ENCODE measurements at places on chromosomes 2 and 18.

- DNase-seq, result no peak
Measured at GRCh38 chr2:48219234-48219554, 310.8 kb upstream of the STON1 start.

DNA sequence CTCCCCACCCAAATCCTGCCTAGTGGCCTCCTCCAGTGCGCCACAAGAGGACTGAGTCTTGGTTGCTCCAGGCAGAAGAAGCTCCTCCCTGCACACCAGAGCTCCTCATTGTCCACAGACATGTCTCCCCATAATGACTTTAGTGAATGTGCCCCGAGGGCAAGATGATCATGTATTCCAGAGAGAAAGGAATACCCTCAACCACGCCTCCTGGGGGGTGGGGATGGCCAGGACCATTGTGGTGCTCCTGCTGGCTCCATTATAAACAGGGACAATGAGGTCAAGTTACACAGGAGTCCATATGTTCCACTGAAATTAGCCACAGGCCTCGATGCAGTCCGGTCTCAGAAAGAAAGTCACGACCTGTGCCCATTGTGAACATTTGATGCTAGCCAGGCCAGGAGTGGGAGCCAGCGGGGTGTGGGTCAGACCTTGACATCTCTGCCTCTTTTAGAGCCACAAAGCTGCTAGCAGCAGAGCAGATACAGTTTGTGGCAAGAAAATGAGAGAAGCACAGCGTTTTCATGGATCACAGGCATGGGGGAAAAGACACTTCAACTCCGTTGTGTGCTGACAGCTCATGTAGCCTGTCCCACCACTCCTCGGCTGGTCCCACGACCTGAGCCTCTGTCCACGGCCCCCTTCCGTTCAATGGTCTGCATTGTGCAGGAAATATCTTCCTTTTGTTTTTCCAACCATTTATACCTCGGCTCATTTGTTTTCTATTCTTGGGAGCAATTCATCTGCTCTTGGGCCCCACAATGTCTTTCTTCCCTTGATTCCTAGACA lies 70.7 kb upstream of the FZD7 start:
- no peak for DNase-seq

- DNase-seq, result no peak
Measured at GRCh38 chr2:180473456-180473855, 466.4 kb upstream of the CWC22 start.

GRCh38 chr2:40093021-40093675 lies 314.1 kb upstream of the THUMPD2 start:
- DNase-seq, result no peak

- no peak for DNase-seq
Measured at GRCh38 chr2:105626212-105626965, 118.3 kb upstream of the NCK2 start.

- DNase-seq, result no peak
Measured at GRCh38 chr18:34985963-34986362, 55.2 kb upstream of the MAPRE2 start.

DNA sequence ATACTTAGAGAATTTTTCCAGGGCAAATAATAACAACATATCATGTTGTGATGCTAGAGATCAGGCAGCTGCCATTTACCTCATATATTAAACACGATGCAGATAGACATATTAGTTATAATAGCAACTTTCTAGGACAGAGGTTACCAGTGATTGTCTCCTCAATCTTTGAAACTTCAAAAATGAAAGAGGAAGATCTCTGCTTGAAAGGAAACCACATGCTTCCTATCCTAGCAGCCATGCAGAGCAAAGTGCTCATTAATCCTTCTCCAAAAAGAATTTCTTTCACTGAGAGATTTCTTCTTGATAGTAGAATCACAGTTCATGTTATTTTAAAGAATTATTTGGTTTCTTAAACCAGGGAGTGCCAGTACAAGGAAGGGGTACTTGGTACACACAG lies 317.2 kb downstream of the CPS1 start:
- DNase-seq, result no peak

- DNase-seq, result no peak
Measured at GRCh38 chr2:109439390-109439786, 174.4 kb downstream of the SEPTIN10 start.

GRCh38 chr2:108926561-108927380 lies 62.2 kb downstream of the EDAR start:
- DNase-seq, result no peak

- DNase-seq, result no peak
Measured at GRCh38 chr2:30425326-30425725, 21.7 kb upstream of the LCLAT1 start.

DNA sequence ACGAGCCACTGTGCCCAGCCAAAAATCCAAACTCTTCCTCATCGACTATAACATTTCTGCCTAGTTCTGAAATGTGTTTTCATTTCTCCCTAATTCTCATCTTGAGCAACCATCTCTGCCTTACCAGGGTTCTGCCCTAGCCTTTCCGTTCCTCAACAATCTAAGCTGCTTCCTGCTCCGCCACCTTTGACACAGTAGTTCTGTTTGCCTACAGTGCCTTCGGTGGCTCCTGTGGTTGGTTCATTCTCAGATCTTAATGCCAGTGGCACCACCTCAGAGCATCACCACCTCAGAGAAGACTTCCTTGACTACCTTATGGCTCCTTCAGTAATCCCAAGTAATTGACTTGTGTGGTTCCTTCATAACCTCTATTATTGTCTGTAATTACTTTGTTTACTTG lies 3.8 kb downstream of the SOCS6 start:
- no peak for DNase-seq

DNA sequence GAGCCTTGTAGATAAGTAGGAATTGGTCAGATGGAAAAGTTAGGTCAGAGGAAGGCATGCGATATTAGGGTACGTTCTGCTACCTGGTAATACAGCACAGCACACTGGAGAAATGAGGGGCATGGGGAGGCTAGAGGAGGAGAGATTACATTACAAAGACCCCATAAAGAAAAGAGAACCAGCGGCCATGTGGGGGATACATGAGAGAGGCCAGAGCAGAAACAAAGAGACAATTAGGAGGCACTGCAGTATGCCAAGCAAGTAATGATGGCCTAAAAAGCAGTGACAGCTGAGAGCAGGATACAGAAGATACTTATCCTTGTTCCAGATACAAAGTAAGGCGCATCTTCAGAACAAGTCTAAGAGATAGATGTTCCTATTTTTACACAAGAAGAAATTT lies 40.0 kb downstream of the TXNL1 start:
- no peak for DNase-seq

DNA sequence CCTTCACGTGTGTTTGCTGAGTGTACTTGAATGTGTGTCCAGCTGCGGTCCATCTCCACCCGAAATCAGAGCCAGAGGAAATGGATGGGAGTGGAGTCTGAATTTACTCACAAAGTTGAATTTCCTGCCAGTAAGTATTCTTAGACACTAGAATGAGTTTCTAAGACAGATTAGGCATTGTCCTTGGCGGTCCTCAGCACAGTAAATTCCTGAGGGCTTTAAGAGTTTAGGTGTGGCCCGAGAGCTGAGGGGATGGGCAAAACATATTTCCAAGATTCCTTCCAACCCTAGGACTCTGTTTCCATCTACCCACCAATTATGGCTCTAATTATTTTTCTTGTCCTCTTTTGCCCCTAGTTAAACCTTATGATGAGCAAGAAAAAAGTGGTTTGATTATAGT lies 90.3 kb upstream of the PHLPP1 start:
- no peak for DNase-seq

- no peak for DNase-seq
Measured at GRCh38 chr2:168443818-168444217, 12.3 kb upstream of the CERS6 start.

- no peak for DNase-seq
Measured at GRCh38 chr2:239753401-239753837, 271.7 kb downstream of the NDUFA10 start.

GRCh38 chr2:86372133-86372532 lies 34.7 kb upstream of the REEP1 start:
- no peak for DNase-seq

DNA sequence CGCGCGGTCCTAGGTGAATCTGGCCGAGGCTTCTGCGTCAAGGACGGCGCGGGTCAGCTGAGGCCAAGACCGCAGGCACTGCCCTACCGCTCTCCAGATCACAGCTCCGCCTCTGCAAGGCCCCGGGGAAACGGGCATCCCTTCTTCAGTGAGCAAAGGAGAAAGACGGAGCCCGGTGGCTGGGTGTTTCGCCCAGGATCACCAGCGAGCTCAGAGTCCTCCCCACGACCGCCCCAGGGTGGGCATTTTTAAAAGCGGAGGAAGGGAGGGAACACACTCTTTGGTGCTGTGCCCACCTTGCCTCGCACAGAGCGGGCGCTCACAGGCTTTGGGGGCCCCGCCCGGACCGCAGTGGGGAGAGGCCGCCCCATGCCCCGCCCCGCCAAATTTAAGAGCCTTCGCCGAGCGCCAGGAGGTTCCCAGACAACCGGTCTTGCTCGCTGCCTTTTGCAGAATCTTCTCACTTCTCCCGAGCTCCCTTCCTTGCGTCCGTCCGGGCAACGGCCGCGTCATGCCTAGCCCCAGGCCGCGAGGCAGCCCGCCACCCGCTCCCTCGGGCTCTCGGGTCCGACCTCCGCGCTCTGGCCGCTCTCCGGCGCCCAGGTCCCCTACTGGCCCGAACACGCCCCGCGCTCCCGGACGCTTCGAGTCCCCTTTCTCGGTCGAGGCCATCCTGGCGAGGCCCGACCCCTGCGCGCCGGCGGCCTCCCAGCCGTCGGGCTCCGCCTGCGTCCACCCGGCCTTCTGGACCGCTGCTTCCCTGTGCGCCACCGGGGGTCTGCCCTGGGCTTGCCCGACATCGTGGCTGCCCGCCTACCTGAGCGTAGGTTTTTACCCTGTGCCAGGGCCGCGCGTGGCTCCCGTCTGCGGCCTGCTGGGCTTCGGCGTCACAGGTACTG lies at the start of gene NOTO:
Gene NOTO (plus strand): TSS at position 419 of the 899 bp plus-strand sequence. CDS start 93 bp downstream, at position 512.
- peak; percentile 32 for DNase-seq

- DNase-seq, result no peak
Measured at GRCh38 chr2:8432706-8433336, 249.0 kb upstream of the ID2 start.

GRCh38 chr18:68893354-68893753 lies 95.5 kb downstream of the CCDC102B start:
- DNase-seq, result no peak

- no peak for DNase-seq
Measured at GRCh38 chr2:583666-584065, 93.5 kb downstream of the TMEM18 start.

DNA sequence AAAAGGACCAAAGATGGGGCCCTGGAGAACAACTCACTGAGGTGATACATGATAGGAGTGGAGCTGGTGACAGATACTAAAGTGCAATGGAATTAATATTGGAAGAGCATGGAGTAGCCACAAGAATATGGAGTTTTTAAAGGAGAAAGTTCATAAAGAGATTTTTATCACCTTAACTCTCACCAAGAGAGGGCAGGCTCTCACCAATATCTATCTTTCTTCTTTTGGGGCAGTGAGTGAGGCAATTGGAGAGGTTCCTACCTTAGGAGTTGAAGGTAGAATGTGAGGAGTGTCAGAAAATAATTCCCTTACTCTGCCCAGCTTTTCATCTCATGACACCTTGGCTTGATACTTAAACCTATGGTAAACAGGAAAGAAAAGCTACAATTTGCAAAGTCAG lies 233.7 kb upstream of the CWC22 start:
- no peak for DNase-seq

GRCh38 chr18:8503248-8503647 lies 106.0 kb upstream of the RAB12 start:
- DNase-seq, result no peak

- DNase-seq, result no peak
Measured at GRCh38 chr18:79367480-79367879, 28.2 kb upstream of the NFATC1 start.

DNA sequence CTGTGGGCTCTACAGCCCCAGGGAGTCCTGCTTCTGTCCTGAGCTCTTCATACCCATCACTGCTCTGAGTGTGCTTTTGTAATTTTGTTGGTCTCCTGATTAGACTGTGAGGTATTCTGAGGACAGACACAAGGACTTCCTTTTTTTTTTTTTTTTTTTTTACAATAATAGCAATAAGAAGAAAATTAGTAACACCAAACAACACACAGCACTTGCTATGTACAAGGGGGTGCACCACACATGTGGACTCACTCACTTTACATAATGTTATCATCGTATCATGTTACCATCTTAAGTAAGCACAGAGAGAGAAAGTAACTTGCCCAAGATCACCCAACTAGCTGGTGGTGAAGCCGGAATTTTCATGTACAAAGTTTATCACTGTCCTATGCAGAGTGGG lies 34.6 kb downstream of the MBP start:
- no peak for DNase-seq

DNA sequence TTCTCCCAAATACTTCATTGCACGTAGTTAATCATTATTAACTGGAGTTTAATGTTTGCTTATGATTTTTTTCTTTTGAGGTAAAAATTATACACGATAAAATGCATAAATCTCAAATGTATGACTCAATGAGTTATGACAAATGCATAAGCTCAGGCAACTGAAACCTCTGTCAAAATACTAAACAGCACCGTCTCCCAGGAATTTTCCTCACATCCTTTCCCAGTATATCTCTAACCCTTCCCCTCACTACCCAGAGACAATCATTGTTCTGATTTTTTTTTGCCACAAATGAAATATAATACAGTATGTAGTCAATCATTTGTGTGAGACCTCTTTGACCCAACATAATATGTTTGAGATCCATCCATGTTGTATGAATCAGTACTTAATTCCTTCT lies 606.5 kb downstream of the CPS1 start:
- DNase-seq, result no peak

DNA sequence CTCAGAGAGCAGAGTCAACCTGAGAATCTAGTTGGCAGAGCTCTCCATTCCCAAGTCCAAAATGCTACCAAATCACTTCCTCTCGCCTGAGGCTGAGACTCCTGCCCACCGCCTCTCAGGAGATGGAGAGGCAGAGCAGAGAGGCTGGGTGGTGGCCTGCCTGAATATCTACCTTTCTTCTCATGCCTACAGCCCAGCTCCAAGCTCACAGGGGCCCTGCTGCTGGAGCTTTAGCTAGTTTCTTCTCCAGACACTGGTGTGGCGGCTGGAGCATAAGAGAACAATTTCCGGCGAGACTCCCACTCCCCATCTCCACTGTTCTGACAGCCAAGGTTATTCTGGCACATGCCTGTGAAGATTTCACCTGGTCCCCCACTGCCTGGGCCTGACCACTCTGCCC lies 8.1 kb upstream of the CYP26B1 start:
- no peak for DNase-seq

GRCh38 chr2:173881886-173882285 lies 83.3 kb downstream of the SP3 start:
- DNase-seq, result no peak

- DNase-seq, result no peak
Measured at GRCh38 chr2:80706951-80707350, 402.4 kb upstream of the LRRTM1 start.

- no peak for DNase-seq
Measured at GRCh38 chr2:52220393-52220792, 1188.5 kb upstream of the NRXN1 start.

- DNase-seq, result peak; percentile 71
Measured at GRCh38 chr2:55049043-55049820, 1.0 kb downstream of the RTN4 start.

Measured in HuH-7.5 (cell line).